GM19239 (cell line): ENCODE measurements at places on chromosomes 4 and X.
A peak's percentile ranks its signal among the peaks of the same experiment; 100 is the strongest.

- DNase-seq, result no peak
These were observed 143.4 kb upstream of the NWD2 start for GRCh38 chr4:37101182-37101581.

GRCh38 chrX:12225107-12225506 is 86.8 kb downstream of the FRMPD4 start:
- no peak for DNase-seq

GRCh38 chrX:1026263-1027015 is 186.0 kb downstream of the CRLF2 start:
- DNase-seq, result no peak

GRCh38 chrX:105876658-105877057 is 54.3 kb downstream of the NRK start:
- DNase-seq, result no peak

DNA sequence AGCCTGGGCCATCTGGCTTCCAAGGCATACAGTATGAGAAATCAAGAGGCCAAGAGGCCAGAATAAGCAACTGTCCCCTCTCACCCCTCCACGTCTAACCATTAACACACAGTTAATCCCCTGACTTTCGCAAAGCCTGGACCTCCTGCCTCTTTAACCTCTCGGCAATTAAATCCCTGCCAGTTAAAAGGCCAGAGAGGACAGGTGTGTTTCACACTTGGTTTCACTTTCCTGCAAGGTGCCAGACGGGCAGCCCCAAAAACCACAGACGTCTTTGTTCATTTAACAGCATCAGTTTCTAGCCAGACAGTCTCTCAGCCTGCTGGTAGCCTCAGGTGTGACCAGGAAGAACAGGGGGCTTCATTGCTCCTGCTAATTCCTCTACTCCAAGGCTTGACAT is 91.1 kb upstream of the KIT start:
- DNase-seq, result peak; percentile 15

DNA sequence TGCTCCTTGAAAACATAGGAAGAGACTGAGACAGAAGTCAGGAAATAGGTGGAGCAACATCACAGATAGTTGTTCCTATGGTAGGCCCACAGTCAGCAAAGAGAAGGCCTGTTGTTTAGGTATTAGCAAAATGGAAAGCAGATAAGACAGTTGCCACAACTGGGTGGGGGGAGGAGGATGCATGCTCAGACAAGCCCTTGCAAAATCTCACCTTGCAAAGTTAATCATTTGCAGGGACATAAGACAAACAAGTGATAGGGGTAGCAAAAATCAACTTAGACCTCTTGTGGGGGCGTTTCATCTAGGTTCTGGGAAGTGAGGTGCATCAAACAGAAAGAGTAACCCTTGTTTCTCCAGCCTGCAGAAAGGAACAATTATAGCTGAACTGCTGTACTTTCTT is 30.7 kb downstream of the SERPINA7 start:
- no peak for DNase-seq

DNA sequence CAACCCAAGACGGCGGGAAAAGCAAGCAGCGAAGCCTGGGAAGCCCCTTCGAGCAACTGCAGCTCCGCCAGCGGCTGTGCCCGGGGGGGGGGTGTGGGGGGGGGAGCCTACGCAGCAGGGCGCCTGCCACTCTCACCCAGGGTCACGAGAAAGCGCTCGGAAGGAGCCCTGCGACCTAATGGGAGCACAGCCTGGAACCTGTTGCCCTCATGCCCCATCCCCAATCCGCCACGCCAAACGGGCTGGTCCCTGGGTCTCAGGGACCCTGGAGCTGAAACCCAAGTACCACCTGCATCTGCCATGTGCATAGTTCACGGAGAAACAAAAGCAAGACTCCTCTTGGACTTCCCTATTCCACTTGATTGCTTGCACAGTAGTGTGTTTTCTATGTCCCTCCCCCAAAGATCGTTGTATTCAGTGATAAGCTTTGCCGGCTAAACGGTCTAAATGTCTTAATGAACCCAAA is 359 bp upstream of the GAB3 start:
- DNase-seq, result no peak

DNA sequence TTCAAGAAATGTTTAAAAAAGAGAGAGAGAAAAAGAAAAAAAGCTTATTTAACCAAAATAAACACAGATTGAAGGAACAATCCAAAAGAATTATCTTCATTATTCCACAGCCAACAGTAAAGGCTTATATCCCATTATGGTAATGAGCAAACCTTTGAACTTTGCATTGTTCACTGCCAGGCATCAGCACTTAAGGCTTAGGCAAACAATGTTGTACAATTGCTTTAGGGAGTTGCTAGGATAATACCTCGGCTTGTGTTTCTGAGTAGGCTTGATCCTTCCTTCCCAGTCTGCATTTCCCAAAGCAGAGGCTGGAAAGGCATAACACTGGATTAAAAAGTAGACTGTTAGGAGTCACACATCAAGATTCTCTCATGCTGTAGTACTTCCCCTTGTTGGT is 352.7 kb upstream of the IGFBP7 start:
- no peak for DNase-seq

GRCh38 chrX:16826207-16826606 is 39.9 kb downstream of the TXLNG start:
- DNase-seq, result peak; percentile 4

- DNase-seq, result no peak
These were observed 745.9 kb downstream of the RPA4 start for GRCh38 chrX:97629597-97629985.

DNA sequence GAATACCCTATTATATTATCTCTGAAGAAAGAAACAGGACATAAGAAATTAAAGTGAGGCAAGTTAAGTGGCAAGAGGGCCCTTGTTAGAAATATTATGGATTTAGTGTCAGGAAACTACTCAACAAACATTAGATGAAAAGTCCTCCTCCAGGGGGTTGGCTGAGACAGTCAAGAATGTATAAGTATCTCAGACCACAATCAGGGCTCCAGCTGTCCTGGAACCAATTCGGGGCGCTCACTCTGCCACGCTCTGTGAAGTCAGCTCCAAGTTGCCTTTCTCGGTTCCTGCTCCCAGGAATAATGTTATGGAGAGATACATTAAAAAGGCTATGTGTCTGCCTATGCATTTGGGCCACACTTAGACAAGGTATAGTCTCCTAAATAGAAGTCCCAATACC is 73.3 kb downstream of the RASGEF1B start:
- no peak for DNase-seq

- no peak for DNase-seq
These were observed 28.6 kb upstream of the MXD4 start for GRCh38 chr4:2290488-2290887.

DNA sequence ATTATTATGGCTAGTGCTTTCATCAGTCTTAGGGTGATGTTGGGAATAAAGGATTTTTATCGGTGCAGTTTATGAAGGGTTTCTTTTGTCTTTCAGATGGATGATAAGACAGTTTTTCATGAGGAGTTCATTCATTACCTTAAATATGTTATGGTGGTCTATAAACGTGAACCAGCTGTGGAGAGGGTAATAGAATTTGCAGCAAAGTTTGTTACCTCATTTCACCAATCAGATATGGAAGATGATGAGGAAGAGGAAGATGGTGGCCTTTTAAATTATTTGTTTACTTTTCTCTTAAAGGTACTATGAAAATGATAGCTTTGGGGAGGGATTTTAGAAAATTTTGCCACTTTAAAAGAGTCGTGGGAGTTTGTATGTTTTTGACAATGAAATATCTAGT is 1.3 kb downstream of the NCAPG start:
- no peak for DNase-seq
